ENCODE measurements at places on chromosomes 11 and 22.

DNA sequence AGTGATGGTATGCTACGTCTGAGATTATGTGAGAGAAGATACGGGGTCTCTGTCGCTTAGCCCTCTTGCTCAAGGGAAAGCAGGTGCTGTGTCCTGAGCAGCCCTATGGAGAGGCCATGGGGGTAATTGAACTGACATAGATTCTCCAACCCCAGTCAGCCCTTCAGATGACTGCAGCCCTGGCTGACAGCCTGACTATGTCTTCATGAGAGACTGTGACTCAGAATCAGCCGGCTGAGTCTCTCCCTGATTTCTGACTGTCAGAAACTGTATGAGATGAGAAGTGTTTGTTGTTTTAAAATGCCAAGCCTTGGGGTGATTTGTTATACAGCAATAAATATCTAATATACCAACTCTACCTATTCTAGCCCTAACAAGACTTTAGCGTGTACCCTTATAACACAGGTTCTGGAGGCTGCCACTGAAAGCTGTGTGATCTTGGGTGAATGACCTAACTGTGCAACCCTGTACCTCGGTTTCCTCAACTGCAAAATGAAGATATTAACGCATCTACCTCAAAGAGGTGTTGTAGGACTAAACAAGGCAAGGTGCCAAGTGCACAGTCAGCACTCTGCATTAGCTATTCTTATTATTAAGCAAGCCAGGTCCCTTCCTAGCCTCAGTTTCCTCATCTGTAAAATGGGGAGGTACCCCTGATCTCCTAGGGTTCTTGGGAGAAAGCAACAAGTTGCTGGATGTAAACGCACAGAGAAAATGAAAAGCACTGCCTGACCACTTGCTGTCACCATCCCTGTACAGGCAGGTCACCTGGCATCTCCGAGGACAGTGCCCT, 24.9 kb downstream of the SLC43A1 start:
- DNase-seq: no peak

GRCh38 chr11:131809203-131809918, 438.9 kb downstream of the NTM start:
- DNase-seq: no peak

- no peak for DNase-seq
Measured at GRCh38 chr11:111348147-111348546, 30.9 kb downstream of the POU2AF1 start.

DNA sequence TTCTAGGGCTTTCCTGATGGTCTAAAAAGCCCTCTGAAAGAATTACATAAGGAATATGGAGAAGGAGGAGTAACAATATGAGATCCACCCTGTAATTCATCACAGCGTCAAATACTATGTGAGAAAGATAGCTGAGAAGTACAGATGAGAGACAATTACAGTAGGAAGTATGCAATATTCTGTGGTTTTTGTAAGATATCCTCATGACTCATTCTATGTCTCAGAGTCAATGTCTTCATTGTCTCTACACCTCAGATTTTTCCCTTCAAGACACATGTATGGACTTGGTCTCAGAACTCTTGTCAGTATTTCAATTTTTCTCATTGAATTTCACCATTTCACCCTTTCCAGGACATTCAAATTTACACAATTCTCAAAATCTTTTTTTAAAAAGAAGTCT, 343.3 kb upstream of the CTSC start:
- DNase-seq: no peak

DNA sequence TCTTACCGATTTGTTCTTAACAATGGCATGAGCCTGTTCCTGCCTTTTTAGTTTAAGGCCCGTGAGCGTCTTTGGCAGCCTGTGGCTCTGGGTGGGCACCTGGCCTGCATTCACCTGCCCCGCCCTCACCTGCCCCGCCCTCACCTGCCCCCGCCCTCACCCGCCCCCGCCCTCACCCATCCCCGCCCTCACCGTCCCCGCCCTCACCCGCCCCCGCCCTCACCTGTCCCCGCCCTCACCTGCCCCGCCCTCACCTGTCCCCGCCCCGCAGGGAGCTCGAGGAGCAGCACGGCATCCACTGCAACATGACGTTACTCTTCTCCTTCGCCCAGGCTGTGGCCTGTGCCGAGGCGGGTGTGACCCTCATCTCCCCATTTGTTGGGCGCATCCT, 14.2 kb downstream of the GATD1 start:
- DNase-seq: no peak

DNA sequence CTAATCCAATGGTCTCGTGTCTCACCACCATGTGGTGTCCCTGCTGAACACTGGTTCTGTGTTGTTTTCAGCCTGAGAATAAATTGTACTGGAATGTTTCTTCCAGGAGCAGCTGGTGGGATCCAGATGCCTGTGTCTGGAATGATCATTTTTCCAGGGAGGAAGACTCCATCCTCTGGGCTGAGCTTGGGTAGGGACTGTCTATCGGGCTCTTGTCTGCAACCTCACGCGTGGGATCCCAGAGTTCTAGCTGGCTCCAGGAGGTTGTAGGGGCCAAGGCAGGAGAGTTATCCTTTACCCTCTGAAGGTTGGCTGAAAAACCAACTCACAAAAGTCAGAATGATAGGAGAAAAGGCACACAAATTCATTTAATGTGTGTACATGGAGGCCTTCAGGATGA, 144.1 kb upstream of the B3GAT1 start:
- no peak for DNase-seq

DNA sequence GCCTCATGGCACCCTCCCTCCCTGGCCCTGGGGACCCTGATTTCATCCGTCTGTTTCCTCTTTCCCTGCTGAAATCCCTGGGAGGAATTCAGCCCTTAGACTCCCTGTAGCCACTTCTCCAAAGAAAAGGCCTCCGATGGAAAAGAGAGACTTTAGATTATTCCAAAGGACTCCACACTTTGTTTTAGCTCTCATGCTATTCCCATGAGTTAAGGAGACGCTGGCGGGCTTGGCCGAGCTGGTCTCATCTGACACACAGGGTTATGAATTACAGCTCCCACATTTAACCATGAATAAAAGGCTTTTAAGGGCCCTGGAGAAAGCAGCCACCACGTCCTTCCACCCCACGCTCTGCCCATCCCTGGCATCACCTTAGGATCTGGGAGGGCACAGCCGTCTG, 57.0 kb downstream of the ANO1 start:
- DNase-seq: no peak

DNA sequence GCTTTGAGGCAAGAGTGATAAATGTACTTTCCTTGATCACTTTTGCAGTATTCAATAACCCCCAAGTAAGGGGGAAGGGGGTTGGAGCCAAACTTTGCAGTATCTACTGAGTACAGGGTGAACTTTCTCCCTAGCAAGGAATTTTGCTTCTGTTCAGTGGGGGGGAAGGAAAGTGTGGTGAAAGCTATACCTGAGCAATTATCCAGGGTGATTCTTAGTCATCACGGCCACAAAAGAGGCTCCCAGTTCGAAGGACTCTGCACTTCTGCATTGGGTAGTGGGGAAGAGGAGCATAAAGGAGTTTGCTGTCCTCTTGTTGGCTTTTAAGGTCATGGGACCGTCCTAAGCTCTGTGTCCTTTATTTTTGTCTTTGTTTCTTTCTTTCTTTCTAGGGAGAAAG, 346.5 kb upstream of the SYN3 start:
- DNase-seq: no peak

DNA sequence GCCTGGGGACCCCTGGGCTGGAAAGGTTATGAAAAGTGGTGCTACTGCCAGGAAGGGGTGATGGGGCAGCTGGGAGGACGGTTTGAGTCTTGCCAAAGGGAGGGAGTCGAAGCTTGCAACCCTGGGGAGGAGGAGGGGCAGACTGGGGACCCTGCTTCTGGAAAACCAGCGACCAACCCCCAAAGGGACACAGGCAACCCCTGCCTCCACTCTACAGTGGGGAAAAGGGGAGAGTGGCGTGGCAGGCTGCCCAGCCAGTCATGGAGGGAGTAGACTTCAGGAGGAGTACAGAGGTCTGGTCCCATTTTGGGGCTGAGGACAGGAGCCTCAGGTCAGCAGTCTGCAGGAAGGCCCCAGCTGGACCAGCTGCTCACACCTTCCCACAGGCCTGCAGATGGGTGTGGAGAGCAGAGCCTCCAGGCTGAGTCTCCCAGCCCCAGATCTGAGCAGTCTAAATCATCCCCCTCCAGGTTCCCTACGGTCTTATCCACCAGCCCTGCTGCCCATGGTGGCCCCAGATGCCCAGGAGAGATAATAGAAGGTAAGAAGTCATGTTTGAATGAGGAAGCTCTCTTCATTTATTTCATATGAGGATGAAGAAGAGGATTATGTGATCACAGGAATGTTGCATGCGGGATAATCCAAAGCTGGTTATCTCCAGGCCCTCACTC, 3.3 kb downstream of the DDT start:
- no peak for DNase-seq

GRCh38 chr11:72257570-72257969, 13.6 kb upstream of the PHOX2A start:
- no peak for DNase-seq

DNA sequence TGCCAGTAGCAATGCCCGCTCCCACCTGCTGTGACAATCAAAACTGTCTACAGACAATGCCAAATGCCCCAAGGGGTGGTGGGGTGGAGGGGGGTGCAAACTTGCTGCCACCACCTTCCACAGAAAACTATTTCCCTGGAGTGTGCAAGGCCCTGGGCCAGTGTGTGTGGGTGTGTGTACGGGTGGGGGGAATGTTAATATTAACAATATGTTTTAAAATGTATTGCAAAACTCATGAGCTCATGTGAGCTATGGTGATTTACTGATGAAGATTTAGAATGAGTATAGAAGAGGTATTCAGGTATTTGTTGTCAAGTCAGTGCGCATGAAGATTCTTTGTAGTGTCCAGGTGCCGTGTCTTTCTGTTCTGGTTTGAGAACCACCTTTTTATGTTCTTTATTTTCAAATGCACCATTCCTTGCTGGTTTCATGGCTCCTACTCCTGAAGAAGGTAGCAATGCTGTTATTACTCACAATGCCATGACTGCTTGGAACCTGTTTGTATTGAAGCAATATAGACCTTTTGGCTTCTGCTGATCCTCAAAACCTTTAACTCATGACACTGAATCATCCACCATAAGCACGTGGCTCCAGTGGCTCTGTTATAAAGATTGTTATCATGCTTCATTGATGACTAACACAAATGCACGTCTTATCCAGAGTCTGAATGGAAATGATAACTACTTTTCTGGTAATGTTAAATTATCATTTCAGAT, 29.9 kb upstream of the AQP11 start:
- no peak for DNase-seq

DNA sequence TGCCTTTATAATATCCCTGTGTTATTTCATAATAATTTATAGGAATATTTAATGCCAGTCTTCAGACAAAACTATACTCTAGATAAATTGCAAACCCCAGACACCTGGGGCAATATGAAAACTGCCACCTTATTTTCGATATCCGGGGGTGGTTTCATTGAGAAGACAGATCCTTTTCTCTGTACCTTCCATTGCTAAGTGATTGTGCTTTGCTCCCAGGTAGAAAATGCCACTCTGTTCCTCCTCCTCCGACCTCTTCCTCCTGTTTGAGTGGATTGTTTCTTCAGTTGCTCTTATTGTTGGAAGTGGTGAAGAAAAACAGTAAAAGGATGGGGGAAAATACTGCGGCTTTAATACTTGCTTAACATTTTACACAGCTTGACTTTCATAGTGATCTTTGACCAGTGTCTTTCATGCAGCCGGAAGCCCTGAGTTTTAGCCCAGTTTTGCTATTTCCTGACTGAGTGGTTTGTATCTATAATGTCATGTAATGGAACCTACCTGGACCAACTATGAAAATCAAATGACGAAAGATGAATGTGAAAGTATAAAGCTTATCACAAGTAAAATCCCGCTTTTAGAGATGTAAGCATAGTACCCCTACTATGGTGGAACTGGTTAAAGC, 5.6 kb upstream of the GRIK4 start:
- DNase-seq: no peak

DNA sequence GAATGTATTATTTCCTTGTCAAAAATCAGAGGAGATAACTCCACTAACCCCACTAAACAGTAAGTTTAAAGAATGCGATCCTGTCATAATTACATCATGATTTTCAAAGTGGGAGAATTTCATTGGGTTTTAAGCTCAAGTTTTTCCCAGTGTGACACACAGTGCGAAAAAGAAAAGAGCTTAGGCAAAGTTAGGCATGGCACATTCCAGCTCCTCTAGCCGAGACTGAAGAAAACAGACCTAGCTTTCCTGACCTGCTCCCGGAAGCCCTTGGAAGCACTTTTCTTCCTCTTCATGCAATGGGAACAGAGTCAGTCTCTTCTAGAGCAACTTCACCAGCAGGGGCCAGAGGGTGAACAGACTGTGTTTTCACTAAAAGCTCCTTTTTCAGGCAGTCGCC, 76.6 kb upstream of the AKIP1 start:
- no peak for DNase-seq

DNA sequence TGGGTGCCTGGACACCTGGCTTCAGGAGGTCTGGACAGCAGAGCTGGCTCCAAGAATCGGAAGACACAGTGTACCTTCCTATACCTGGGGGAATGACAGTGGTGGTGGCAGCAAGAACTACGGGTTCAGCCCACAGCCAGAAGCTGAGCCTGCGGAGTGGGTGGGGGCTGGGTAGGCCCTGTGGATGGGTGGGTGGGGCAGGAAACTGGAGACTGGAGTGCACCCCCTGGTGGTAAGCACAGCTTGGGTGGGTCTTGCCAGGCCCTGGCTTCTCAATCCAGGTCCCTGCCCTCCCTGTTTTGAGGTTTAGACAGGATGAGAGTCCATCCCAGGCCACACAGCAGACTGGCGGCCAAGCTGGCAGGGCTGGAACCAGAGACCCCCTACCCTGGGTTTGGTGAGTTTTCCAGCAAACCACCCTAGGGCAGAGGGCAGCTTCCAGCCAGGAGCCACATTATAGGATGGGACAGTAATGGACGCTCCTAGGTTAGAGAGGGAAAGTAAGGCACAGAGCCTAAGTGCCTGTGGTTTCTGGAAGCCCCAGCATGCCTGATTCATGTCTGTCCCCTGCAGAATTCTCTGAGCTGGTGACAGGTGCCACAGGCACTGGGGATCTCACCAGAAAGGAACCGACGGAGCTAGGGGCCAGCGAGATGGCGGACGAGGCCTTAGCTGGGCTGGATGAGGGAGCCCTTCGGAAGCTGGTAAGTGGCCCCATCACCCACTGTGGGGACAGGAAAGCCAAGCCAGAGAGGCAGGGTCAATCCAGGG, 1.7 kb downstream of the SMTN start:
- DNase-seq: no peak

DNA sequence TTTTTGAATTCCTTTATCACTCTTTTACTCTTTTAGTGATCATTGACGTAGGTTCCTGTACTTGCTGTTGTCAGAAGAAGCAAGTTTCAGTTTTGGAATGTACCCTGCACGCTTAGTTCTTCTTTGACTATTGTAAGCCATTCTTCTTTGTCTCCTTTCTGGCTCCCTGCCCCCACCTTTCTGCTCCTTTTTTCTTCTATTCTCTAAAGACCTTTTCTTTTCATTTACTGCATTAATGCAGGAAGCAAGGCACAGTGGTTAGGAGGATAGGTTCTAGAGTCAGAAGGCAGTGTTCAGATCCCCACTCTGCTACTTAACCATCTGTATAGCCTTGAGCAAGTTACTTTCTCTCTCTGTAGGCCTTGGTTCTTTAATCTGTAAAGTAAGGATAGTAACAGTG, 33.7 kb upstream of the RAG2 start:
- no peak for DNase-seq

GRCh38 chr22:33382436-33382835, 324.3 kb upstream of the SYN3 start:
- DNase-seq: no peak

GRCh38 chr11:6646918-6647679, 8.5 kb downstream of the DCHS1 start:
- DNase-seq: peak; percentile 53

Data from activated CD4-positive, CD25-positive, alpha-beta regulatory T cell treated with anti-CD3 and anti-CD28 coated beads, Interleukin-2, amount 50 U/mL, for 72 hours (primary cell).